ENCODE measurements at places on chromosomes 5 and 9.

DNA sequence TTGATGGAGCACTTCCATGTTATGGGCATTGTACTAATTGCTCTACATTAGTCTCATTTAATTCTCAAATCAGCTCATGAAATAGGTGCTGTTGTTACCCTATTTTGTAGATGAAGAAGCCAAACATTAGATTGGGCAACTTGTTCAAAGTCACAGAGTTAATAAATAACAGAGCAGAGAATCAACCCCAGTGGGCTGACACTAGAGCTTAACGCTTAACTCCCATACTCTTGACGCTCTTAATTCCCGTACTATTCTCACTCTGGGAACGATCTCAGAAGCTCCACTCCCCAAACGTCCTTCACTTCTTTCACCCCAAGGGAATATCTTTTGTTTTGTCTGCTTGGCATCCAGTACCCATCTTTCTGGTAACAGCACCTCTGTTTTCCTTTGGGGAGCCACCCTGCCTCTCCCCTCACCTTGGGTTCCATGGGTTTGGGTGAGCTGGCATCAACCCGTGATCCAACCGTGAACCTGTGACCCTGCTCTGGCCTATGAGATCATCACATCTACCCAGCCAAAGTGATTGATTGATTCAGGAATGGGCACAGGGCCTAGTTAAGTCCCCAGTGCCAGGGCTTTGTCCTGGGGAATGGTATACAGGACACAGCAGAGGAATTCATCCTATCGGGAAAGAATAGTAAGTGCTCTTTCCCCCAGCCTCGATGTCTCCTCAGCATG, 169.2 kb downstream of the NR3C1 start:
- no peak for DNase-seq

DNA sequence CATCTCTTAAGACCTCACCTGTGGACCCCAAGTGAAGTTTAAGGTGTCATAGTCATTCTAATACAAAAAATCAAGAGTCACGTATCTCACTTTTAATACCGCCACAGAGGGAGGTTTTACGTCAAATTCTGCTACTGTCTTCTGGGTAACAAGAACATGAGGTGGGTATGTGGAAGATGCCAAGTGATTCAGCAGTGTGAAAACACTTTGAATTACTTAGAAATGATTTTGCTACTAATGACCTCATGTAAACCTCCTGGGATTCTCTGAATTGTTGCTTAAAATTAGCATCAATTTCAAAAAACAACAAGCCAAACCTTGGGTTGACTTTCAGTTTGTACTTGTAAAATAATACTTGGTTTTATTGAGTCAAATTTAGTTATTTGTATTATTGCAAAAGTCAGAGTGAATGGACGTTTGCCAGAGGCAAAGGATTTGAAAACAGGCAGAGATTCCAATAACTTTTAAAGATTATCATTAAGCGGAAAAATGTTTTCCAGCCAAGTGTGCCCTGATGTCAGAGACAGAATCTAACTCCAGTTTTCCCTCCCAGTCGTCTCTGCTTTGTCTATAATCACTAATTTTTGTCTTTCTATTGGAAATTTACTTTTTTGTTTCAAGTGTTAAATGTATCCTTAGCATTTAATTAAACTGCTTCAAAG, 8.8 kb downstream of the DMRT2 start:
- DNase-seq = no peak

- DNase-seq = no peak
Observed at GRCh38 chr9:91503673-91504081, 80.0 kb upstream of the NFIL3 start.

GRCh38 chr9:90916147-90916734, 114.6 kb downstream of the SYK start:
- no peak for DNase-seq

- DNase-seq = no peak
Observed at GRCh38 chr5:52544738-52545137, 243.0 kb upstream of the ITGA1 start.

DNA sequence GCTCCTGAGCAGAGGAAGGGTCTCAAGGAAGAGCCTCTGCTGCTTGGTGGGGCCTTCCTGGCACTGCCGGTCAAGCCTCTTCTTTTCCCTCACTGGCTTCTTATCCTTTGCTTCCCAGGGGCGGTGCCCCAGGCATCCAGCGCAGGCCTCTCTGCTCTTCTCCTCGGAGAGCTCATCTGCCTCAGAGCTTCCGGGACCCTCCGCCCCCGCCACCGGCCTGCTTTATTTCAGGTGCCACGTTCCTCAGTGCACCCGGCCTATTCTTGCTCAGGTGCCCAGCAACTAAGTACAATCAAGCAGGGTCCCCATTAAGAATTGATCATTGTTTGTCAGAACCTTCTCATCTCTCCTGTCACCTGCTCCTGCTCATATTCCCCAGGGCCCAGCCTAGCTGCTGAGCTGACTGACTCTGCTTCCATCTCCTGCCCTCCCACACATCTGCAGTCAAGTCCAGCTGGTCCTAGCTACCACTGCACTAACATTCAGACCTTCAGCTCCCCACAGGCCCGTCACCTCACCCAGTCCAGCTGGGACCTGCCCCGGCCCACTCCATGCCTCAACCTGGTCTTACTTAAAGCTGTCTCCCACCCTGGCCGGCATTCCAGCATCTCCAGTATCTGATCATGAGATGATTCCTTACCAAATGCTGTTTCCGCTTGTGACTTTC, 114.3 kb upstream of the BOD1 start:
- no peak for DNase-seq

DNA sequence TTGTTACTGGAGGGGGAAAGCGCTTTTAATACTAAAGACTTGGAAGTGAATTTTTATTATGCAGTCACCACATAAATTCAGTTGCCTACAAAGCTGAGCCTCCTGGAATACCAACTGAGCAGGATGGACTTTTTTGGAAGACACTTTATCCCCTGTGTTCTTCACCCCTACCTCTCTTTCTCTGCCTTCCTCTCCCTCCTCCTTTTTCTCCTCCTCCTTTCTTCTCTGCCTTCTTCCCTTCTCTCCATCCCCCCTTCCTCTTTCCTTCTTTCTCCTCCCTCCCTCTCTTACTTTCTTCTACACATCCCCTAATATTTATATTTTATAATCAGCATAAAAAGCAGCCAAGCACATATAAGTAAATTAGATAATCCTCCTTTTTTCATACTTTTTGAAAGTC, 39.6 kb downstream of the MAP3K1 start:
- no peak for DNase-seq

DNA sequence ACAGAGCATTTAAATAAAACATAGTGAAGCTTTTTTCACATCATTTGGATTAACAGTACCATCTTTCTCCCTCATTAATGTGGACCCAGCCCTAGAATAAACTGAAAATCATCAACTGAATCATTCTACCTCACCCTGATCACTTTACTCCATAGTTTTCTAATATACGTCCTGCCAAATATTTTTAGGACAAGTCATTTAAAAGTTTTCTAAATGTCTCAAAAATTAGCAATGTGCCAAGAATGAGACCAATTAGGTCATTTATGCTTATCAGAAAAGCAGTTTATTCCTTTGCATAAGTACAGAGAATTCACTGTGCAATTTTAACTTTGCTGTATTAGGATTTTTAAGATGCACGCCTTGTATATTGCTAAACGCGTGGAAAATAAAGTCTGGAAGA, 284.4 kb downstream of the PIK3R1 start:
- no peak for DNase-seq

GRCh38 chr5:127988146-127988760, 95.3 kb upstream of the SLC12A2 start:
- no peak for DNase-seq

- DNase-seq = peak; percentile 9
Observed at GRCh38 chr5:122421374-122422079, 109.5 kb downstream of the SNCAIP start.
